ENCODE measurements at places on chromosomes 16 and 17.

GRCh38 chr17:79830763-79831264 is 8.4 kb downstream of the CBX4 start:
- DNase-seq, result no peak

GRCh38 chr17:63960430-63960829 is 12.3 kb downstream of the SCN4A start:
- no peak for DNase-seq

- DNase-seq, result no peak
These were observed 14.8 kb downstream of the UTS2R start for GRCh38 chr17:82386255-82386831.

- no peak for DNase-seq
These were observed 7.7 kb downstream of the NUBP1 start for GRCh38 chr16:10751291-10751697.

DNA sequence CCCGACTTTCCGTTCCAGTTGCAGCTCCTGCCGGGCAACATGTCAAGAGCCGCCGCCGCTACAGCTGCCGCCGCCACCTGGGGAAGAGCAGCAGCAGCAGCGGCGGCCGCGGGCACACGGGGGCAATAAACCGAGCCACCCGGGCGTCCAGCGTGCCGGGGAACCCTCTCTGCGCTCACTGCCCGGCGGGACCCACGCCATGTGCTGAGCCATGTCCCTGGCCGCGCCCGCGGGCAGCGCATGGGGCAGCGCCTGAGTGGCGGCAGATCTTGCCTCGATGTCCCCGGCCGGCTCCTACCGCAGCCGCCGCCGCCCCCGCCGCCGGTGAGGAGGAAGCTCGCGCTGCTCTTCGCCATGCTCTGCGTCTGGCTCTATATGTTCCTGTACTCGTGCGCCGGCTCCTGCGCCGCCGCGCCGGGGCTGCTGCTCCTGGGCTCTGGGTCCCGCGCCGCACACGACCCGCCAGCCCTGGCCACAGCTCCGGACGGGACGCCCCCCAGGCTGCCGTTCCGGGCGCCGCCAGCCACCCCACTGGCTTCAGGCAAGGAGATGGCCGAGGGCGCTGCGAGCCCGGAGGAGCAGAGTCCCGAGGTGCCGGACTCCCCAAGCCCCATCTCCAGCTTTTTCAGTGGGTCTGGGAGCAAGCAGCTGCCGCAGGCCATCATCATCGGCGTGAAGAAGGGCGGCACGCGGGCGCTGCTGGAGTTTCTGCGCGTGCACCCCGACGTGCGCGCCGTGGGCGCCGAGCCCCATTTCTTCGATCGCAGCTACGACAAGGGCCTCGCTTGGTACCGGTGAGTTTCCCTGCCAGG is 604 bp downstream of the HS3ST3B1 start:
- DNase-seq, result no peak

- no peak for DNase-seq
These were observed 18.3 kb downstream of the MEAK7 start for GRCh38 chr16:84486126-84486525.

GRCh38 chr17:49515196-49515770 is 20.2 kb downstream of the NGFR start:
- DNase-seq, result peak; percentile 88

GRCh38 chr16:61306204-61306603 is 730.0 kb downstream of the CDH8 start:
- DNase-seq, result no peak

GRCh38 chr17:74362810-74363498 is 1.3 kb upstream of the BTBD17 start:
- DNase-seq, result no peak

- no peak for DNase-seq
These were observed 177.7 kb downstream of the MYO1D start for GRCh38 chr17:32699247-32699646.

- DNase-seq, result peak; percentile 67
These were observed 22.4 kb downstream of the GAA start for GRCh38 chr17:80123791-80124190.

- peak; percentile 28 for DNase-seq
These were observed 16.7 kb upstream of the C16orf78 start for GRCh38 chr16:49356728-49357488.

GRCh38 chr17:40377832-40378231 is 13.3 kb upstream of the GJD3 start:
- no peak for DNase-seq

DNA sequence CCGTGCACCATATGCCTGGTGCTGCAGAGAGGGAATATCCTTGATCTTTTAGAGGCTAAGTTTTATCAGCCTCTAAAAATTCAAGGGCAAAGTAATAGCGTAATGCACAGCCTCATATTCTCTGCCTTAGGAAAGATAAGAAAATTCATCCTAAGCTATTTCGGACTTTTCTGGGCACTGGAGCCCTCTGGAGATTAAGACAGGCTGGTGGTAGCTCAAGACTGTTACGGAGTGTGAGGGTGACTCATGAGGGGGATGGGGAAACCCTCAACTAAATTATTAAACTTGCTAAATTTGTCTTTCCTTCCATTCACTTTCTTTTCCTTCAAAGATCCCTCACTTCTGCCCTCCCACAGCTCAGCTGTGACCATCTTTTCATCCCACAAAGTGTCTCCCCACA is 73.3 kb downstream of the RPH3AL start:
- no peak for DNase-seq

DNA sequence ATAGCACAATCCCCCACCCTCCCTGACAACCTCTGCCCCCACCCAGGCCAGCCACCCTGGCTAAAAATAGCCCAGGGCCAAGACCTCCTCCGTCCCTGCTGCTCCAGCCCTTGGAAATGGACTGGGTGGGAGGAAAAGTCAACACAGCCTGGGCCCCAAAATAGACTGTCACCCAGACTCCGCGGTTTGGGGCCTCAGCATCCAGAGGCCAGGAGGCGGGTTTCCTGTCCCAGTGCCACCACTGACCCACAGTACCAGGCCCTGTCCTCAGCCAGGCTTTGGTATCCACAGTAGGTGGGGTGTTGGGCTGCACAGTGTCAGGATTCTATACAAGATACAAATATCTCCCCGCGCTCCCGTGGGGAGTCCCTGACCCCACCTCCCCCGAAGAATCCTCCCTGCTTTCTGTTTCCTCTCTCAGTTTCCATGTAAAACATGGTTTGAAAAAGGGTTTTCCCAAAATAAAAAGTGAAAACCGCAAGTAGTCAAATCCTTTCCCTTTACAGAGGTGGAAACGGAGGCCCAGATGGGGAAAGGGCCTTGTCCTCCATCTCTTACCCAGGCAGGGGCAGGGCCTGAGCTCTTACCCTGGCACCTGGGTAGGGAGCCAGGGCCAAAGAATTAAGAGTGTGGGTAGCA is 20.1 kb downstream of the CPNE2 start:
- no peak for DNase-seq

DNA sequence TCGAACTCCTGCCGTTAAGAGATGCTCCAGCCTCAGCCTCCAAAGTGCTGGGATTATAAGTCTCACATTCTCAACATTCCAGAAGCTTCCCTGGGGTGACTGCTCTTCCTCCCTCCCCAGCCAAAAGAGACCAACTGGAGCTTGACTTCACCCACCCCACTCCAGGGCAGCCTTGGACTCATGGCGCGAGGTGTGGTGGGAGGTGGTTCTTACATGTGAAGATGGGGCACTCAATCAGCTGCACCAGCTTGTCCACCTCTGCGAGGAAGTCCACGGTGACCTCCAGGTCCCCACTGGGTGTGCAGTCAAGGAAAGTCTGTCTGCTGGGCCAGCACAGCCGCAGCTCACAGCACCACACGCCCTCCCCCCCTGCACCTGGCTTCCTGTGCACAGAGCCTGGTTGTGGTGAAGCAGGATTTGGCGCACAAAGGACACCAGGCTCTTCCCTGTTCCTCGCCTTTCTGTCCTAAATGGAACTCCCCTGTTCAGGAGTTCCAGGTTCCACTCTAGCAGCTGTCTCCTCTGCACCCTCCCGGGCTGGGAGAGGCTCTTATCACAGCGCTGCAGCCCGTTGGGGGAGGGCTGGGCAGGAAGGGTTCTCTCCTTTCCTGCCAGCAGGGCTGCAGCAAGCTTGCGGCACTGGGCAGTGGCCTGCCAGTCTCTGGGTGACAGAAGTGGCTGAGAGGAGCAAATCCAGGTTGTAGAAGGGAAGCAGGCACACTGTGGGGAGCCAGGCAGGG is 9.6 kb upstream of the MTSS2 start:
- no peak for DNase-seq

DNA sequence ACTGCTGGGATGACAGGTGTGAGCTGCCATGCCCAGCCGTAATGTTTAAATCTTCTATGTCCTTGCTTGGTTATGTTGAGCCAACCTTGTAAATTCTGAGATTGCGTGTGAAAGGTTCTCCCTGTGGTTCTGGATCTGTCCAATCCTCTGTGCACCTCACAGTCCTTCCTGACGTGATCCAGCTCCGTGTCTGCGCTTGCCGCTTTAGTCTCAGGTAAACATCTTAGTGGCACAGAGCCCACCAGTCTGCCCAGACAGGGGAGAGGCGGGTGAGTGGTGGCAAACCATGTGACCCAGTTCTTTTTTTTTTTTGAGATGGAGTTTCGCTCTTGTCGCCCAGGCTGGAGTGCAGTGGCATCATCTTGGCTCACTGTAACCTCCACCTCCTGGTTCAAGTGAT is 13.9 kb downstream of the SLC25A10 start:
- no peak for DNase-seq

DNA sequence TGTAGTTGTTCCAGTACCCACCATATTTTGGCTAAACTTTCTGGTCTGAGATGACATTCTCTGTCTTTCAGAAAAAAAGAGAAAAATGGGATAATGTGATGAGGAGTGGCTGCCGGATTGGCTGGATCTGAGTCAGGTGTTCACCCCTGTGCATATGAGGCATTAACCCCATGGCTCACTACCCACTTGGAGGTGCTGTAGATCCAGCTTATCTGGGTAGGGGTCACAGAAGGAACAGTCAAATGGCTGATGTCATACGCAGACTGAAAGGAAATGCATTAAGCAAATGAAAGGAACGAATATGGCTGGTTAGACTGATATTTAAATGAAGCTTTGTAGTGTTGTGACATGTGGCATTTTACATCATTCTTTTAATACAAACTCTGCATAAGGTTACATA is 17.3 kb downstream of the MAP2K6 start:
- DNase-seq, result no peak

DNA sequence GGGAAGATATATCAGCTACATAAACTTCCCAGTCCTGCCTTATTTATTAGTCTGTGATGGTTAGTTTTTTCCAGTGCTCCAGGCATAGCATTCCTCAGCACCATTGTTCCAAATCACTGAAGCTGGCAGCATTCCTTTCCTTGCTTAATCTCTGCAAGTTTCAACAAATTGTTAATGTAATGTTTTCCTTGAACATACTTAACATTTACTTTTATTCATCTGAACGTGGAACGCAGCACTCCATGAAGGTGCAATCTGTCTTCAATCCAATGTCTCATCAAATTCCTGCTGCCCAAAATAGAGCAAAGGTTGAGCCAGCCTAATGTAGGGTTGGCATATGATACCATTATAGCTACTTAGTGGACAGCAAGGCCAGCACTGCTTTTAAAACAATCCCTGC is 441.1 kb upstream of the RBFOX1 start:
- no peak for DNase-seq

GRCh38 chr17:17569691-17570090 is 21.8 kb downstream of the PEMT start:
- no peak for DNase-seq

- no peak for DNase-seq
These were observed 2.7 kb downstream of the PLLP start for GRCh38 chr16:57281791-57282190.

DNA sequence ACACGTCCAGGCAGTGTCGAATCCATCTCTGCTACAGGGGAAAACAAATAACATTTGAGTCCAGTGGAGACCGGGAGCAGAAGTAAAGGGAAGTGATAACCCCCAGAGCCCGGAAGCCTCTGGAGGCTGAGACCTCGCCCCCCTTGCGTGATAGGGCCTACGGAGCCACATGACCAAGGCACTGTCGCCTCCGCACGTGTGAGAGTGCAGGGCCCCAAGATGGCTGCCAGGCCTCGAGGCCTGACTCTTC is 7.2 kb upstream of the CD68 start:
- no peak for DNase-seq

GRCh38 chr17:49963626-49964302 is 5.2 kb upstream of the DLX4 start:
- no peak for DNase-seq

DNA sequence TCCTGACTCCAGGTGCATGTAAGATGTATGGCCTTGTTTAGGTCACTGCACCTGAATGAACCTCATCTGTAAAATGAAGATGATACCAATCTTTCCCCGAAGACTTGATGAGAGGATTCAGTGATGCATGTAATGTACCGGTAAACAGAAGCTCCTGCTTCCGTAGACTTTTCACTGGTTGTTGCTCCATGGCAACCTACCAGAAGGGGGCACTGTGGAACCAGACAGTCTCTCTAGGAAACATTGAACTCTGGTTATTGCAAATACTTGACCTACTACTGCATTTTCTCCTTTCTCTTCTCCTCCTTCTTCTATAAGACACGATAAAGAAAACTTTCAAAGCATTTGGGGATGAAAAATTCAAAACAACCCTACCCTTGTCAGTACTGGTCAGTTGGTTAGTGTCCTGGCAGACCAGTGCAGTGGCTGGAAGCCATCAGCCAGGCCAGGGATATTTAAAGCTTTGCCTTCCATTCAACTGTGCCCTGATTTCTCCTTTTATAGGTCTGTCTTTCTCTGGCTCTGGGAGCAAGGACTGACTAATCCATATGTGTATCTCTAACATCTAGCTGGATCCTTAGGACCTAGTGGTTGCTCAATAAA is 667.4 kb upstream of the SALL1 start:
- DNase-seq, result no peak

- DNase-seq, result peak; percentile 85
These were observed 11.3 kb downstream of the MCRIP1 start for GRCh38 chr17:81821603-81822311.

DNA sequence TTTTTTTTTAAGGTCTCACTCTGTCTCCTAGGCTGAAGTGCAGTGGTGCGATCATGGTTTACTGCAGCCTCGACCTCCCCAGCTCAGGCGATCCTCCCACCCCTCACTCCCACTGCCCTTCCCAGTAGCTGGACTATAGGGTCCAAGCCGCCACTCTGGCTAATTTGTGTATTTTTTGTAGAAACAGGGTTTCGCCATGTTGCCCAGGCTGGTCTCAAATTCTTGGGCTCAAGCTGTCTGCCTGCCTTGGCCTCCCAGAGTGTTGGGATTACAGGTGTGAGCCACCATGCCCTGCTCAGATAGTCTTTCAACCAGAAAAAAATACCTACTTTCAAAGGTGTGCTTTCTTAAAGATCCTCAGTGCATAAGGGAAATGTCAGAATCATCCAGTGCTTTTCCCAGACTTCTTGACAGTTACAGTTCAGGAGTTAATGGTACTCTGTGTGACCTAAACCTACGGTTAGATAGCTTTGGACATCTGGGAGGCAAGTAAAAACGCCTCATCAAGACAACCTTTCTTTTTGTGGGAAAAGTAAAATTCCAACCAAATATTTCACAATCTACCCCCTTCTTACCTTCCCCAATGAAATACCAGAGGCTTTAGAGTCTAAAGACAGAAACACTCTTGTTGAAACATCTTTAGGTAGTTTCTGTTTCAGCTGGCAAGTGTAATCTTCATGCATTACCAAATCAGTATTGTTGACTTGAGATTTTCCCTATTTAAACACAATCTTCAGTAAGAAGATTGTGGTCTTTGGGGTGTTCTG is 6.8 kb downstream of the RSPRY1 start:
- no peak for DNase-seq
